Stimulated activated CD8-positive, alpha-beta memory T cell treated with anti-CD3 and anti-CD28 coated beads, Interleukin-15, amount 100 ng/mL, for 1 hour (primary cell): ENCODE measurements at places on chromosomes 6 and 20.

- DNase-seq = peak; percentile 61
Measured at GRCh38 chr20:36202891-36203338, 33.4 kb upstream of the AAR2 start.

DNA sequence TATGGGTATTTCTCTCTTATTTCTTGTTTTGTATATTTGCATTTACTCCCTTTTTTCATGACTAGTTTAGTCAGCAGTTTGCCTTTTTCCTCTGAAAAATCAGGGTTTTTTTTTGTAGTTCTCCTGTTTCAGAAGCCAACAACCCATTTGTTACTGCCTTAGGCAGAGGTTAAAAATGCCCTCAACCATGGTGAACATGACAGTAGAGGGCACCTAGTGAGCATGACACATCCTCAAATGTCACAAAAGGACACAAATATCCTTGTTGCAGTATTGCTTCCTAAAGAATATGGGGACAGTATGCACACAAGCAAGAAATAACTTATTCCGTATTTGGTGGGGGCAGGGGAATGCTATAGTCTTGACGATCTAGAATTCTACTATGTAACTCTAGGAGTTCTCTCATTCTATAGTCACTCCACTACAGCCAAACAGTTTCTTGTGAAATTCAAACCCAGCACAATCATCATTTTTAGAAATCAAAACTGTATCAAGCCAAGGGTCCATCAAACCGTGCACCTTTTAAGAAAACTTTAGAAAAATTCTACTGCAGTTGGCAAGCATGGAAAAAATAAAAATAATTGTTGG, 47.0 kb downstream of the GOPC start:
- no peak for DNase-seq

DNA sequence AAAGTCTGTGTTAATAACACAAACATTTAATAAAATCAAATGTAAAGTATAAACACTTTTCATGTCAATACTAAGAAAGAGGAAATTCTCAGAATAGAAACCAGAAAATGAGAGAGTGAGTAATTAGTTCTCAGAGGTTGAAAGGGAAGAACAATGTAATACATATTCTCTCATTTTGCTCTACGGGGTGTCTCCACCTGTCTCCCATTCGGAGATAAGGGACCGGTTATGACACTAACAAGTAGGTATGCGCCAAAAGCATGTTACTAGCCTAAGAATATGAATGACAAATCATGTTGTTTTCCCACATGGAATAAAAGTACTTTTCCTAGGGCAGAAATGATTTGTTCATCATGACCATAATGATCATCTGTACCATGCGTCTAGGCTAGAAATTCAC, 35.6 kb upstream of the PRELID3B start:
- no peak for DNase-seq

GRCh38 chr6:7241709-7242645, 71.0 kb downstream of the SSR1 start:
- DNase-seq = no peak

- no peak for DNase-seq
Measured at GRCh38 chr6:47004463-47004862, 37.7 kb downstream of the ADGRF1 start.

DNA sequence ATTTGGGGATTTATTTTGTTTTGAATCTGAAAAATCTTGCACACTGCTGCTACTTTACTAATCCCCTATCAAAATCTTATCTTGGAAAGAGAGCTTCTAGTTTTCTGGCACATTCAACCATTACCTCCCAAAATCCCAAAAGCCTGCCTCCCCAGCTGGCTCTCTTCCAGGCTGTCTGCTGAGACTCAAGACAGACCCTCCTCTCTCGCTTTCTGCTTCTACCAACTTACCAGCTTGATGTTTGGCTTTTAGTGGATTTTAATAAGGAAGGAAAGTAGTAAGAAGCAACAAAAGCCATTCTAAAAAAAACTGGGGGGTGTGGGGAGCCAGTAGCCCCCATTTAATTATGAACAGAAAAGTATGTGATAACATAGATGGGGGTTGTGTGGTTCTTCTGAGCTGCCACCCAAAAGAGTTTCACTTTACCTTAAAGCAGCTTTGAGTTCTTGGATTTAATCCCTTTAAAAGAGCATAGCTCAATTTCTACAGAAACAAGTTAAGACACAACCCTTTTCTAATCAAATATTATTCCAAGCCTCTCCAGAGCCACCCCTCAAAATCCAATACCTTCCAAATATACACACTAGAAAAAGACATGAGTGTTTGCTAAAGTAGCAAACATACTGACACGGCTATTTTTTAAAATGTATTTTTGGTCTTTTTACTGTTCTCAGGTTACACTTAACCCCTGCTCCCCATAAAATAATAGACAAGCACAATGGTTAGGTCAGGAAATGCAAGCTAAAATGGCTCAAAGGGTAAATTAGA, 71.7 kb downstream of the ATP9A start:
- no peak for DNase-seq

DNA sequence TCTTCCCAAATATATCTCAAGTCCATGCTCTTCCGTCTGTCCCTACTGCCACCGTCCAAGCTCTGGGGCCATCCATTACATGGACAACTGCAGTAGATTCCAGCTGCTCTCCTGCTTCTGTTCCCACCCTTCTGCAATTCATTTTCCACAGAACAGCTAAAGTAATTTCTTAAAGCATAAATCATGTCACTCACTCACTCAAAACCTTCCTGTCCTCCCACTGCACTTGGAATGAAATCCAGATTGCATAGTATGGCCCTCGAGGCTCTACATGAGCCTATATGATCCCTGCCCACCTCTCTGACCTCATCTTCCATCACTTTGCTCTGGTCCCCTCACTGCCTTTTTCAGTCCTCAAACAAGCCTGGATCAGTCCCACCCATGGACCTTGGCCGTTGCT, 10.9 kb downstream of the PHACTR2 start:
- DNase-seq = no peak

GRCh38 chr6:167100241-167100674, 22.6 kb upstream of the CCR6 start:
- no peak for DNase-seq

GRCh38 chr20:4122926-4123325, 107.6 kb upstream of the RNF24 start:
- no peak for DNase-seq

GRCh38 chr6:158634695-158635426, 9.7 kb downstream of the DYNLT1 start:
- no peak for DNase-seq

DNA sequence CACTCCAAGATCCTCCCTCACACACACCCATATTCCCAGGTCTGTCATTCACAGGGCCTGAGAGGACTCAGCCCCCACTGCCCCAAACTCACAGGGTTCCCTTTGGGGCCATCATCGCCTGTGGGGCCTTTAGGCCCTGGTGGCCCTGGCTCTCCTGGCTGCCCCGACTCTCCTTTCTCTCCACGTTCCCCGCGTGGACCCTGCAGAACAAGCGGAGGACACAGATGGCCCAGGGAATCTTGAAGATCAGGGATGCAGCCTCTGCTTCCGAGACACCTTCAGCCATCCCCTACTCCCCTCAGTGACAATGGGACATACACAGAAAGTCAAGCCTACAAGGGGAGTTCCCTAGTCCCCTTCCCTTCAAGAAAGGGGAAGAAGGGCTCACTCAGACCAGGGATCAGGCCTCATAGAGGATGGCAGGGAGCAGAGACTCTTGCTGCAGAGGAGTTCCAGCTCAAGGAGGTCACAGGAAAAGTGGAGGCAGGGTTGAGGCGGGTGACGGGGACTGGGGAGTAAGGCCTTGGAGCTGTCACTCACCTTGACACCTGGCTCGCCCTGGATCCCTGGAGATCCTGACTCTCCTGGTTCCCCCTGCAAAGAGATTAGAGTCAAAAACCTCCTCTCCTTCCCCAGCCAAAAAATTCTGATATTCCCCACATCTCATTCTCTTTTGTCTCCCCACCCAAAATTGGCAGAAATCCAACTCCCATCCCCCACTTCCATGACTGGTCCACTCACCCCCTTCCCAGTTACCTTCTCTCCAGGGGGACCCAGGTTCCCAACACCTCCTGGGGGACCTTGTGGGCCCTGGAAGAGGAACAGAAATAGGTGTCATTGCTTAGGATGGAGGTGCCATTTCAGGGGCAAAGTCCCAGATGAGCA, 22.7 kb downstream of the COL11A2 start:
- no peak for DNase-seq

DNA sequence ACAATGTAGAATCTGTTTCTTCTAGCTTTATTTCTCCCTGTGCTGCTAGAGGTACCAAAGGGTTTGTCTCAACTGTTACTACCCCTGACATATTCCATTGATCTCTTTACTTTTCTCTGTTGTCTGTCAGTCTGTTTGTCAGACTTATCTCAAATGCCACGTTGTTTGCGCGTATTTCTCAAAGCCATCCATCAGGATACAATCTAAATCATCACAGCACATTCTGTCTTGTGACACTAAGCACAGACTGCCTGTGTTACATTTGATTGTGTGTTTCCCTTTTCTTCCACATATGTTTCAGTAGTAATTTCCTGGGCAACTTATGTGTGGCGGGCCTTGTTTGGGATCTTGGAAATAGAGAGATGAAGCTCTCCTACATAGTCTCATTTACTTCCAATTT, 30.2 kb upstream of the SERINC3 start:
- no peak for DNase-seq
